ENCODE measurements at places on chromosomes 16 and 17.

DNA sequence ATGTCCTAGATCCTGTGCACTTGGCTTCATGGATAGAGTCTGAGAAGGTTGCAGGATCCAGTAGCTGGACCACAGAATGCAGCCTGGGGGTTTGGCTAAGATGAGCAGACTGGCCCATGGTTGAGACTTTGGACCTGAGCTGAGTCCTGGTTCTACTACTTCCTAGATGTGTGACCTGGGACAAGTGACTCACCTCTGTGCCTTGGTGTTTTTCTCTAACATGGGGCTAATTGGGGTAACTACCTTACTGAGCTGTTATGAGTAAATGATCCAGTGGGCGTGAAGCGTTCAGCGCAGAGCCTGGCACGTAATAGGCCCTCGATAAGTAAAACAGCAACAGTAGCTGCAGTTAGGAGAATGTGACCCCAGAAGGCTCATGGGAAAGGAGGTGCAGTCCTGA, 38.8 kb downstream of the SNX20 start:
- DNase-seq: no peak

DNA sequence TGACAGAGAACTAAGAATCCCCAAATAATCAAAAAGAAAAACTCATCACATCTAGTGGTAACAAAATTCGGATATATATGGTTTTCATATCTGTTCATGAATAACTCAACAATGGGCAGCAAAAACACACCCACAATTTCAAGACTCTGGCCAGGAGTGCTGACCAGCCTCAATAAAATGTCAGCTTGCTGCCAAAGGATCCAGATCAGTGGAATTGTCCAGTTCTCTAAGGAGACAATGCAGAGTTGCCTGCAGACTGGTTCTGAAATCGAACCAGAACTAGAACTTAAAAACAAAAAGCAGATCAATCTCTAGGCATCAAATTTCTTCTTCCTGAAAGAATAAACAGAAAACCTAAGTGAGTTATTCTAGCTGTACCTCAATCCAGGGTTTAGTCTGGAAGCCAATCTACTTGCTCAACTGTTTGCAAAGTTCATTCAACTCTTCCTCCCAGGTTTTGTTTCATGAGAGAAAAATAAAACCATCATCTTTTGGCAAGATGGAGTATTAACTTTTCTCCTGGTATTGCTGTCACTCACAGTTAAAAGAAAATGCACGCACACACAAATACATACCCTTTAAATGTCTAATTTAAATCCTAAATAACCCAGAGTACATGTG, 61.0 kb downstream of the CFDP1 start:
- DNase-seq: no peak

DNA sequence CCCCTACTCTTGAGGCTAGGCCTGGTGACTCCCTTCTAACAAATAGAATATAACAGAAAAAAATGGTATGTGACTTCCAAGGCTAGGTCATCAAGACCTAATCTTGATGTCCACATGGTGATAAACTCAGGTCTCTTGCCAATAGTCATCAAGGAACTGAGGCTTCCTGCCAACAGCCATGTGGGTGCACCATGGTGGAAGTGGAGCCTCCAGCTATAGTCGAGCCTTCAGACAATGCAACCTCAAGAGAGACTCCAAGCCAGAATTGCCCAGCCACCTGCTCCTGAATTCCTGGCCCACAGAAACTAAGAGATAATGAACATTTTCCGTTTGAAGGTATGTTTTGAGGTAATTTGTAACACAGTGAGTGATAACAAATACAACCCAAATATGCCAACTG, 55.9 kb upstream of the SREBF1 start:
- DNase-seq: no peak

DNA sequence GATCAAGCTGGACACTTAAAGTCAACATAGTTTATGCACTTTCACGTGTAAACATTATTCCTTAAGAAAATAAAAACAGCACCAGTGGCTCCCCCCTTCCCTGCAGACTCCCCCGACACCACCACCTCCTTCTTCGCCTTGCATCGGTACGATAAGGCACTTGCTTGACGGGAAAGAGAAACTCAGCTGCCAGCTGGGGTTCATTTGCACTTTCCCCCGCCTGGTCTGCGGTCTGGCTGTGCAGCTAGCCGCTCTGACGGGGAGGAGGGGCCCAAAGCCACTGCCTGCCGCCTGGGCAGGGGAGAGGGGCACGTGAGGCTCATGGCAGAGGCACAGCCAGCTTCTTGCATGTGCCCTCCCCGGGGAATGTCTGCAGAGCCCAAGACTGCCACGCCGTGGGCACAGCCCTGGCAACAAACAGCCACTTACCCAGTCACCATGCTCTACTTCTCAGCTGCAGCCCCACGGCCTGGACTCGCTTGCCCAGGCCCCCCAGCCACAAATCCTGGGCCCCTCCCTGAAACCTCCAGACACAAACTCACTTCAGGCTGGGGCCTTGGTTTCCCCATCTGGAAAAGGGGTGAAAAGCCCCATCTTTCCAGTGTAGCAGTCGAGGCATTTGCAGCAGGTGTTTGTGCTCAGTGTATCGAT, 16.5 kb upstream of the PRM1 start:
- peak; percentile 26 for DNase-seq

GRCh38 chr16:11757671-11758545, 15.3 kb upstream of the TXNDC11 start:
- no peak for DNase-seq

DNA sequence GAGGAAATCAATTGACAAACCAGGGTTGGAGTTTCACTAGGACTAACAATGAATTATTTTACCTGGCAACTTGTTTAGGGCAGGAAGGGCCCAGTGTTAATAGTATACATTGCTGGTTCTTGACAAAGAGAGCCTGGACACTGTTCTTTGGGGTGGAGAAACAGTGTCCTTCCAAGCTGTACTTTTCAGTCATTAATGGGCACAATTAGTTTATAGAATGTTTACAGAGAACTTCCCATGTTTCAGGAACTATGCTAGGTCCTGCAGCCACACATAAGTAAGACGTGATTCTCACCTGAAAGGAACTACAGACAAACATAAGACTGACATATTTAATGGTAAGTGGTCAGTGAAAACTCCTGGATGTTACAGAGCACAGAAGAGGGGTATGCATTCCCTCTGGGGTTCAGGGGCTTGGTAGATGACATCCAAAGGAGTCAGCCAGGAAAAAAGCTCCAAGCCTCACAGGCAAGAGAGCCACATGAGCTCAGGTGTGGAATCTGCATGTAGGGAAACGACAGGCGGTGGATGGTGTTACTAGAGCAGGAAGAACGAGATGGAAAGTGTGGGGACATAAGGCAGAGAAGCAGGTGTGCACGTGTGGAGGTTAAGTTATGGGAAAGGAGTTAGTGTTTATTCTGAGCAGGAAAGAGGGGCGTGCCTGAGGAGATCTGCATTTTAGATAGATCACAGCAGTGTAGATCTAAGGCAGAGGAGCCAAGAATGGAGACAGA, 3.8 kb upstream of the DYNLL2 start:
- no peak for DNase-seq

DNA sequence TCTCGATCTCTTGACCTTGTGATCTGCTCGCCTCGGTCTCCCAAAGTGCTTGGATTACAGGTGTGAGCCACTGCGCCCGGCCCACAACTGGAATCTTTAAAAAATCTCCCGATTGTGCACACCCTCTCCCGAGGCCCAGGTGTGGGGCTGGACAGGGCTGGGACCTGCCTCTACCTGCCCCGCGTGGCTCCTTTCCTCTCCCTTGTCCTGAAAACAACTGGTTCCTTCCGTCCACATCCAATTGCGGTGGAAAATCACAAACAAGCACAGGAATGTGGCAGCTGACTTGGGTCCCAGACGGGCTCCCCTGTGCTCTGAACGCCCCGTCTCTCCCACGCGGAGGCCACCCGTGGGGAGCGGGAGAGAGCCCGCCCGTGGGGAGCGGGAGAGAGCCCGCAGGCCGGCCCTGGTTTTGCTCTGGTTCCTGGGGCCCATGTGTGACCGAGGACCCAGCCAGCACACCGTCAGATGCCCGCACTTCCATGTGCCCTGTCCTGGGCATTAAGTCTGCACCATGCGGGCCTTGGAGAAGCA, 3.0 kb upstream of the TMEM204 start:
- no peak for DNase-seq

DNA sequence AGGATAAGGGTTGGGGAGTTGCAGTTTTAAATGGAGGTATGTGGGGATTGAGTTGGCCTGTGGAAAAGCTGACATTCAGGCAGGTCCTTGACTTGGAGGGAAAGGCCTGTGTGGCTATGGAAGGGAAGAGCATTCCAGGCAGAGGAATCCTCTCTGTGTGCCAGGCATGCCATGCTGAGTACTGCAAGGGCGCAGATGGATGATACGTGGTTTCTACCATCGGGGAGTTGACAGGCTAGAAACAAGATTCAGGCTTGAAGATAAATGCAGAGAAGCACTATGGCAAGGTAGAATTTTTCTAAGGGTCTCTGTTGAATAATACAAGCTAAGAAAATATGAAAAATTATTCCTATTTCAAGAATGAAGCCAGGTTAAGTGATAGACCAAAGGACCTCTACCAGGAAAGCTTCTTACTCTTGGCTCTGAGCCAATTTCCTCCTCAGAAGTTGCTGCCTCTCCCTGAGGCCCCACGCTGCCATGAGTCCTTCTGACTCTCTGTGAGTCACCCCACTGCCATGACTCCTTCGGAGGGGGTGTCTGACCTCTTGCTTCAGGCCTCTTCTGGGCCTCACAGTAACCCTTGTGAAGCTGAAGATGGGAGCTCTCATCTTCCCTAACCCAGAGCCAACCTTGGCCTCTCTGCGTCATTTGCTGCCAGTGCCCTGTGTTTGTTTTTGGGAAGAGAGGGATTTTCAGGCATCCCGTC, 75.8 kb downstream of the WNT3 start:
- DNase-seq: no peak

- no peak for DNase-seq
Measured at GRCh38 chr17:66712453-66712852, 122.5 kb upstream of the CACNG5 start.

GRCh38 chr17:68969101-68969500, 13.9 kb upstream of the ABCA8 start:
- no peak for DNase-seq

- no peak for DNase-seq
Measured at GRCh38 chr16:4806280-4806679, 3.8 kb upstream of the ROGDI start.

- DNase-seq: no peak
Measured at GRCh38 chr16:84105948-84106740, 10.6 kb downstream of the MBTPS1 start.

DNA sequence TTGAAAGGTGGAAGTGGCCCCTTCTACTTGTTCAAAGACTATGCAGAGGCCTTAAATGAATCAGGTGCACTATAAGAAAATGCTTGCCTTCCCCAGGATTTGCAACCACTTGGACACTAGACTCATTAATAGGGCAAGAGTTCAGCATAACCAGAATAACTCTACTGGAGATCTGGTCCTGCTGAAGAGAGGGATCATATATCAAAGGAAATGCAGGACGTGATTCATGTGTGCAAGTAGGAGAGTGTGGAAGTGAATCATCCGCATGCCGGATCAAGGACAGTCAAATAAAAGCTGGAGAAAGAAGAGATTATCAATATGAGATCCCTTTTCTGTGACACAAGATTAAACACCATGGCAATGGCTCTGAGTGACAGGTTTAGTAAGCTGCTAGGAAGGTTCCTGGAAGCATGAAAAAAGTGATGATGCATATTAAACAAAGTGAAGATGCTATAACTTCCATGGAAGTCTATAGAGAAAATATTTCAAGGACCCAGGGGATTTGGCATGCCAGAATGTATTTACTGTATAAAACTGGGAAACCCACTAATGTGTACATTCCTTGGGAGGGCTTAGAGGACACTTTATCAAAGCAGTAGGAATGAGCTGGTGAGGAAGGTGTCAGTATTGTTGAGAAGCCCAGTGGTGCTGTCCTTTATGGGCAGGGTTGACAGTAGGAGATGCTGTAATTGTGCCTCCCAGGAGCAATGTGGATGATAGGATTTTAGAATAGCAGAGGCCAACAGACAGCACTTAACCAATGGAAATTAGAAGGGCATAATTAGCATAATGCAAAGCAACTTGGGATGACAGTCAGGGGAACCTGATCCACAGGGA, 133.1 kb downstream of the ABCA8 start:
- DNase-seq: no peak

DNA sequence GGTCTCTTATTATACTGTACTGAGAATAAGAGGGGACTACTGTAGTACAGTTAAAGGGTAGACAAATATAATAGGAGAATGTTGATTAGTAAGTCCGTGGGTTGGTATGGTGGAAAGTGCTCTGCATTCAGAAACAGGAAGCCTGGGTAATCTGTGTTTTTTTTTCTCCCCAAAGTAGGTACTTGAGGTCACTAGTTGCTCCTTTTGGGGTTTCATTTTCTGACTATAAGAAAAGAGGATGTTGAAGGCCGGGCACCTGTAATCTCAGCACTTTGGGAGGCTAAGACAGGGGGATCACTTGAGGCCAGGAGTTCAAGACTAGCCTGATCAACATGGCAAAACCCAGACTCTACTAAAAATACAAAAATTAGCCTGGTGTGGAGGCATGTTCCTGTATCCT, 42.0 kb upstream of the MMD start:
- no peak for DNase-seq

GRCh38 chr16:75342308-75342811, 90.9 kb upstream of the BCAR1 start:
- DNase-seq: no peak

GRCh38 chr16:554640-555365, 5.4 kb upstream of the PRR35 start:
- DNase-seq: no peak

GRCh38 chr16:65101009-65101408, 20.9 kb downstream of the CDH11 start:
- no peak for DNase-seq

- DNase-seq: no peak
Measured at GRCh38 chr17:58641887-58642311, 49.9 kb downstream of the TEX14 start.

GRCh38 chr17:42252597-42253550, 23.3 kb downstream of the STAT5B start:
- DNase-seq: no peak

GRCh38 chr17:1561420-1562175, 994 bp downstream of the PITPNA start:
- peak; percentile 33 for DNase-seq

DNA sequence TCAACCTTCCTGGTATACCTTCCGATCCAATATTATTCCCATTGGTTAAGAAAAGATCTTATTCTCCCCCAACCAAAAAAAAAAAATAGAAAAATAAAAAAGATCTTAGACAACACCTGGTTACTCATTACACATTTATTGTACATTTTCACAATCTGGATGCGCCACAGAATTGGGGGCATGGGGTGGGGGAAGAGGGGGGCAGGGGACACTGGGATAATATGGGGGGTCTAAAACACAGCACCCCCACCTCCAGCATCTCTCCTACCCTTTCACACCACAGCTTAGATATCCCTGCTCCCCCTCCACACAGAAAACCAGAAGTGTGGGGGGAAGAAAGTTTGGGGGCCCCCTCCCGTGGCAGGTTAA, 3.7 kb downstream of the VAMP2 start:
- no peak for DNase-seq

DNA sequence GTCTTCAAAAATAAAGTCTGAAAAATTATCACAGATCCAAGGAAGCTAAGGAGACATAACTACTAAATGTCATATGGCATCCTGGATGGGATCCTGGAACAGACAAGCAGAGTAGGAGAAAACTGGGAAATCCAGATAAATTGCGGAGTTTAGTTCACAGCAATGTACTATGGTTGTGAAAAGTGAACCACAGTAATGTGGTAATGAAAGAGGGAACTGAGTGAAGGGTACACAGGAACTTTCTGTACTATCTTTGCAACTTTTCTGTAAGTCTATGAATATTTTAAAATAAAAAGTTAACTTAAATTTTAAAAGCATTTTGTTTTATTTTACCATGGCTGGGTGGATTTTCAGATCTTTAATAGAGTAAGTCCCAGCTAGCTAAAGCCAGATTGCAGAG, 16.3 kb downstream of the SLFN12L start:
- no peak for DNase-seq
